ENCODE measurements at places on chromosomes 2 and 18.

DNA sequence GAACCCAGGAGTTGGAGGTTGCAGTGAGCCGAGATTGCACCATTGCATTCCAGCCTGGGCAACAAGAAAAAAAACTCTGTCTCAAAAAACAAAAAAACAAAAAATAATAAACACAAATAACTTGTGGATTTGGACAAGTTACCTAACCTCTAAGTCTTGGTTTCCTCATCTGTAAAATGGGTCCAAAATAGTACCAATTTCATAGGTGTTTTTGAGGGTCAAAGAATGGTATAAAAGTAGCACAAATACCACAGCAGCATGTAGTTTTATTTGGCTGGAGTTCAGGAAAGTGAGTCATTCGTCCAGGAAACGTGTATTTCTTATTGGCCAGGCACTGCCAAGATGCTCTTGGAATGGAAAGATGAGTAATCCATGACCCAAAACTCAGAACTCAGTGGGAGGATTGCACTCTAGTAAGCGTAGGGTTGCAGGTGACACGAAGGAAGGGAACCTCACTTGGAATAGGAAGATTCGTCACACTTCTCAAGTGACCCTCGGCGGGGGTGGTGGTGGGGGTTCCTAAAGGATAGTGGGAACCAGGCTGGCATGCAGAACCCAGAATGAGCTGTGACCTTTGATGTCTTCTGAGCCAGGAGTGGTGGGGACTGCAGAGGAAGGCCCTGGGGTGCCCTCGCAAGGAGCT lies 24.4 kb downstream of the GRHL1 start:
- DNase-seq = no peak

- peak; percentile 57 for DNase-seq
These were observed 38.6 kb downstream of the ADNP2 start for GRCh38 chr18:80147418-80148325.

DNA sequence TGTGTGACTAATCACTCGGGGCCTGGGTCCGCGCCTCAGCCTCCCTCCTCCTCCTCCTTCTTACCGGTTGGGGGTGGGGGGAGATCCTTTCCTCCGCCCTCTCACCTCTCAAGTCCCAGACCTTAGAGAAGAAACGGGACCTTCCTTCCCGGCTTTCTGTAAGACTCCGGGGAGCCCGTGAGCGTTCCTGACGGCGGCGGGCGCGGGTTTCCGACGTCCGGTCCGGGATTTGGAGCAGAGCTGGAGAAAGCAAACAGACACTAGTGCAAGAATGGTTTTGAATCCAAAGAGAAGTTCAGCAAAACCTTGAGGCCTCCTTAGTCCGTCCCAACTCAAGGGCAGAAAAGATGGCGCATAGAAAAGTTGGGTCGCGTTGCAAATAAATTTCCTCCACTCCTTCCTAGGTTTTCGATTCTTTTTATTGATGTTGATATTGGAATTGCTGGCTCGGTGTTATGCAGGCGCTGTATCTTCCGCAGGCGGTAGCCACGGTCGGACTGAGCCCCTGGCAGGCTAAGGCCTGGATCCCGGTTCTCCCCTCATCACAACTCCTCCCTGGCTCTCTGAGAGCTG lies 2.0 kb downstream of the DLX1 start:
- no peak for DNase-seq

GRCh38 chr2:219671279-219671678 lies 43.8 kb downstream of the SLC4A3 start:
- no peak for DNase-seq

Data from stimulated activated CD8-positive, alpha-beta memory T cell treated with anti-CD3 and anti-CD28 coated beads, Interleukin-15, amount 100 ng/mL, for 1 hour (primary cell).